Lower lobe of right lung (tissue), 2 donors: ENCODE measurements at places on chromosomes 5 and 9. TPM values are rescaled to one million over a fixed set of nuclear protein-coding genes. Genes with fewer than 3 reads are reported as not detected.

- no peak for DNase-seq
Observed at GRCh38 chr9:112615584-112616266, 102.2 kb downstream of the INIP start.

DNA sequence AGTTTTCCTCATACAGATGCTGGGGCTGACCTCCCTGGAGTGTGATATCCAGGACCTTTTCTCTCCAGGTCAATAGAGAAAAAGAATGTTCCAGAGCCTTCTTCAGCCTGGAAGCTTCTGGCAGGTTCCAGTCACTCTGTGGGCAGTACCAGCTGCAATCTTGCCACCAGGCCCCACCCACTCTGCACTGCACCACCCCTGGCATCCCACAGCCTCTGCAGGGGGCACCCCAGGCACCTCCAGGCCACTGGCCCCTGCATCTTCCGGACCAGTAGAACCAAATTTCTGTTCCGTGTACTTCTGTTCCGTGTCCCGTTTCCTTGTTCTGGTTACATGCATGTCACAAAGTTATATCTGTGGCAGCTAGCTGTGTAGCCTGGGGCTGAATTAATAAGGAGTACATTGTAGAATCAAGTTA lies 83.3 kb upstream of the ZBTB43 start:
- no peak for DNase-seq

DNA sequence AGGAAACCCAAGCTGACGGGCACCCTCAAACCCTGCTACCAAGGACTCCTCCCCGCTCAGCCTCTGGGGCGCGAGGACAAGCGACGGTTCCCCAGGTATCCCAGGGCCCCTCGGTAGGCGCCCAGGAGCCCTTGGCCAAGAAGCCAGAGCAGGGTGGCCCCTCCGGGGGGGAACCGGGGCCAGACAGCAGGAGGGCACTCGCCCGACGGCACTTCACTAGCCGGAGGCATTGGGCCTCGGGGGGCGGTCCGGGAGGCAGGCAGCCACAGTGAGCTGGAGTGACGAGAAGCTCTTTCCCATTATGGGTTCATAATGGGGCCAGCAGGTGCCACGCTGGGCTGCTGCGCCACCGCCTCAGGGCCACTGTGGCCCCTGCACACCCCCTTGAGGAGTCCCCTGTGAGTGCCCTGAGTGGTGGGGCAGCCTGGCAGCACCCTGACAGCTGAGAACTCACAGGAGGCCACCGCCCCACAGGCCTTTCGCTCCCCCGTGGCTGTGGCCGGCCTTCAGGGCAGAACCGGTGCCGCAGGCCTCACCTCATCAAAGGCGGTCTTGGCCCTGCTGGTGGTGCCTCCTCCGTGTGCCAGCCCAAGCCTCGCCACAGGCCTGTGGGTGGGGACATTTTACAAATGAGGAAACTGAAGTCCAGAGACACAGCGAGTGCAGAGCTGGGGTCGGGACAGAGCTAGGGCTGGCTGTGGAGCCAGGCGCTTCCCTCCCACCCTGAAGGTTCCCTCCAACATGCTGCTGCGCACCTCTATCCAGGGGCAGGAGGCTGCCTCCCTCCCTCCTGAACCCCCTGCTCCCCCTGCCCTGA lies 68.7 kb downstream of the PSMB7 start:
- peak; percentile 40 for DNase-seq

DNA sequence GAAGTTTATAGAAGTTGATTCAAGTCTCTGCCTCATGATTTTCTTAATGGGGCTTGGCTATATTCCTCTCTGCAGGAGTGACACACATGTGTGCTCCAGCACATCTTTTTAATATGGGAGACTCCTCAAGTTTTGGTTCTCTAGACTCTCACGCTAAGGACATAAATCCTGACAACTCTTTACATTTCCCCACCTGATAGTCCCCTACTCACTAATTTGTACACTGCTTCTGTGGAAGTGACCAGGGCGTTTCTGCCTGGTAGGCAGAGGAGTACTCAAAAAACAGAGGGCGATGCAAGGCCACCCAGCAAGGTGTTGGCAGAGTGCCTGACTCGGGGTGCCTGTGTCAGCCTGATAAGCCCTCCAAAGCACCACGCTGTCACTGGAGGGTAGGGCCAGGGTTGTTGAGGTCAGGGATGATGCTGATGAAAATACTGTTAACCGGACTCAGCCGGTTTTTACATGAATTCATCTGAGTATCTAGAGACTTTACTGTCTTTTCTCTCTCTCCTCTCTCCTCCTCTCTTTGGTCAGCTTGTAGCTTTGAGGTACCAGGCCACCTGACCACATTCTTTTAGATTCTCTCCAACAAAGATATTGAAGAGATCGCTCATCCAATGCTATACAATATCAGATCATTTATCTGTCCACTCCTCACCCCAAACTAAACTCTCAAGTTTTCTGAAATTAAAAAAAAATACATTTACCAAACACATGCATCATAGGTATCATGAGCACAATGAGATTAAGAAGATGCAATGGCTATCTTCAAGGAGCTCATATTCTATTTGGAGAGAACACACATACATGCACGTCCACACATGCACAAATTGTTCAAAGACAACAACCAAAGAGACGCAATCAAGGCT lies 205.2 kb downstream of the PIK3R1 start:
- DNase-seq = peak; percentile 47

- no peak for DNase-seq
Observed at GRCh38 chr9:5509573-5509972, 758 bp upstream of the PDCD1LG2 start.

GRCh38 chr5:34550247-34550646 lies 105.9 kb upstream of the RAI14 start:
- DNase-seq = no peak

GRCh38 chr5:168649306-168649705 lies 70.1 kb upstream of the PANK3 start:
- no peak for DNase-seq

DNA sequence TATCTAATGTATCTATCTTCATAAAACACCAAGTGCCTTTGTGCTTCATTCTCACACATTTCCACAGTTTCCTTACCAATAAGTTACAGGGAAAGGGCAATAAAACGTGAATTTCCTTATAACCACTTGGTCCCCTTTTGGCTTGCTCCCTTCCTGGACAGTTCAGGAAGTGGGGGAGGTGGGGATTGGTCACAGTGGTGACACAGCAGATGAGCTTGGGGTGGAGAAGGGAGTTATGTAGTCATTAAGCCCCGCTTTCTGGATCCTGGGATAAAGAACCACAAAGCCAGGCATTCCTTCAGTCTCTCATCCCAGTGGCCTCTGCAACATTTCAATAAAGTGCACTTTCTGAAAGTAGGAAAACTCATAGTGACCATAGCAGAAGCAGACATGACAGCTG lies 47.1 kb upstream of the FYB1 start:
- DNase-seq = no peak

DNA sequence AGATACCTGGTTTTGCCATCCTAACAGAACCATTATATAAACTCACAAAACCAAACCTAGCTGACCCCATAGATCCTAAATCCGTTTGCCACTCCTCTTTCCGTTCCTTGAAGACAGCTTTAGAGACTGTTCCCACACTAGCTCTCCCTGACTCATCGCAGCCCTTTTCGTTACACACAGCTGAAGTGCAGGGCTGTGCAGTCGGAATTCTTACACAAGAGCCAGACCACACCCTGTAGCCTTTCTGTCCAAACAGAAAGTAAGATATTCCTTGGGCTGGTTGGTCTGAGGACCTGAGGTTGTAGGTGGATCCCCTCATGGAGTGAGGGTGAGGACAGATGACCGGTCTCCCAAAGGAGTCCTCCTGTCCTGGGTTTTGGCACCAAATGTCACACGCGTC lies 56.7 kb upstream of the NAA35 start:
- DNase-seq = no peak

- DNase-seq = no peak
Observed at GRCh38 chr5:115983519-115983918, 21.2 kb downstream of the LVRN start.

DNA sequence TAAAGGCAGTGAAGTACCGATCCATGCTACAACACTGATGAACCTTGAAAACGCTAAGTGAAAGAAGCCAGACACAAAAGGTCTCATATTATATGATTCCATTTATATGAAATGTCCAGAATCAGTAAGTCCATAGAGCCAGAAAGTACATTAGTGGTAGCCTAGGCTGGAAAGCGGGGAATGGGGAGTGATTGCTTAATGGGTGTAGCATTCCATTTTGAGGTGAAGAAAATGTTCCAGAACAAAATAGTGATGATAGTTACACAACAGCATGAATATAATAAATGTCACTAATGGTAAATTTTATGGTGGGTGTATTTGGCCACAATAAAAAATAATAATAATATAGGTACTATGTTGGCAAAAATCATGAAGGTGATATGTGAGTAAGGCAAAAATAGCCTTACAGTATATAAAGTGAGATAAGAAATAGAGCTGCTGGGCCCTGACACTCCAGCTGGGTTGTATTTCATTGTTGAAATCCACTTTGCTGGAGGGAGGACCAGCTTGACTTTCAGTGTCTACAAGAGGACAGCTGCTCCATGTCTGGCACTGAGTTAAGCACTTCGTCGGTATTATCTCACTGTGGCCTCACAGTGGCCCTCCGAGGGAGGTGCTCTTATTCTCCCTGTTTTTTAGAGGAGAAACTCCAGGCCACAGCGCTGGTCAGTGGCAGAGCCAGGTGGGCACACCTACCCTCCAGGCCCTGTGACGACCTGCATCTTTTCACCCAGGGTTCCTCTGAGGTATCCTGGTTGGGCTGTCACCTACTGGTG lies 22.4 kb upstream of the ANGPTL2 start:
- DNase-seq = no peak

GRCh38 chr9:128419061-128419925 lies 1.4 kb upstream of the CERCAM start:
- DNase-seq = no peak

- no peak for DNase-seq
Observed at GRCh38 chr5:135130261-135131215, 96.5 kb upstream of the PITX1 start.

GRCh38 chr5:149759563-149759962 lies 29.5 kb downstream of the PPARGC1B start:
- DNase-seq = no peak

DNA sequence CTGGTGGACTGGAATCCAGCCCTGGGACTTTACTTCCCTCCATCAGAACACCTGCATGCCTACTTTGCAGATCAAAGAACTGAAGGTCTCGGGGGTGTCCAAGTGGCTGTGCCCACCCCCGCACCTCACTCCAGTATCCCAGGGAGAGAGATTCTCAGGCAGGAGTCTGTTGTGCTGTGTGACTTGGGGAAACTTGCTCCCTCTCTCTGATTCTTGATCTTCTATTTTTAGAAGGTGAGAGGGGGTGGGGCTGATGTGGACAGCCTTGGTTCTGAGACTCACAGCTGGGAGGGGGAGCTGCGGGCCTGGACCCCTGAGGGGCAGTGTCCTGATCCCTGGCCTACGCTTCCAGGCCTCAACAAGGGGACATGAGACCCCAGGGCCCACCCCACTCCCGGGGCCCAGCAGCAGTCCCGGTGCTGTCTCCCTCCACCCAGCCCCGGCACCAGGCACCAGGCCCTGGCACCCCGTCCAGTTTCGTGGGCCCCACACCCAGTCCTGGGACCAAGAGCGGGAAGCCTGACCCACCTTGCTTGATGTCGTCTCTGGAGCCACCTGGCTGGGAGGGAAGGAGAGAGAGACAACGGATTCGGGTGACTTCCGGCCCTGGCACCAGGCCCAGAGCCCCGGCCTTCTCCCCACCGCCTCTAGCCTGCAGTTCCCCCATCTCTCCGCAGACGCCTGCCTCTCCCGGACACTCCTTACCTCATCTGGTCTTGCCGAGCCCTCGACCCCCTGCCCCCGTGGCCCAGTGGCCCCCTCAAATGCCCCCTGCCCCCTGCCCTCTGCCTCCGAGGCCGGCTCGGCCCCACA lies 74.0 kb upstream of the SPTLC1 start:
- DNase-seq = no peak

DNA sequence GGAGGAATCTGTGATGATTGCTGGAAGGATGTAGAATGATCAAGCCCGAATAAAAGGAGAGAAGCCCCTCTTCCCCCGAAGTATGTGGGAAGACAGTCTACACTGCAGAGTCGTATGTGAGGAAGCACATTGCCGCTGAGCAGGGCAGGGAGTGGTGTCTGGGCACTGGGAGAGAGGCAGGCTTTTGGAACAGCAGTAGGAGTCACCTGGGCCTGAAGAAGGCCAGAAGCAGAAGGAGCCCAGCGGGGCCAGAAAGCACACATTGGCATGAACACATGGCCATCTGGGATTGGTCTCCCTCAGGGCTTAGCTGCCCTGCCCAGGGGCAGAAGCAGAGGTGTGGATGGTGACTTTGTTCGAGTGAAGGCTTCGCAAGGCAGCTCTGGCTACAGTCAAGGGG lies 162.8 kb downstream of the ERCC6L2 start:
- DNase-seq = no peak

- no peak for DNase-seq
Observed at GRCh38 chr9:122252796-122253195, 11.8 kb downstream of the RBM18 start.

GRCh38 chr5:28779161-28779754 lies 1740.9 kb upstream of the CDH9 start:
- DNase-seq = no peak

- no peak for DNase-seq
Observed at GRCh38 chr5:68994645-68995044, 99.2 kb upstream of the SLC30A5 start.

DNA sequence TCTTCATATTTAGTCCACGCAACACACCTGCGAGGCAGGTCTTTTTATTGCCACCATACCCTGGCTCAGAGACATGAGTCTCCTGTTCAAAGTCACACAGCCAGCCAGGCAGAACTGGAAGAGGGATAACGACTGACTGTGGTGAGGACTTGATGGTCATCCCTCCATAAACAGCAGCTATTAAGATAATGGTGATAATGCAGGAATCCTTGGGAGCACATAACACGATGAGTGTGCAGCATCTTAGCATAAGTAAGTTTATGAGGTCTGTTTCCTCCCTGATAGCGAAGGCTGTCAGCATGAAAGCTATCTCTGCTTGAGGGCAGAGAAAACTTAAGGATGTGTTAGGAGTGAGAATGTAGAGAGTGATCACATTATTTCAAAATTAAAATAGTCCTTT lies 30.9 kb downstream of the KCTD16 start:
- DNase-seq = no peak

SLC25A25 gene
- total RNA-seq = 27.3 TPM

RANBP3L gene
- 2.8 TPM for total RNA-seq

HABP4 gene
- total RNA-seq = 9.8 TPM

DRD1 gene
- 0.62 TPM for total RNA-seq

JAK2 gene
- 32.8 TPM for total RNA-seq

ADAMTS2 gene
- total RNA-seq = 13.0 TPM

AK8 gene
- total RNA-seq = 6.1 TPM

SPATA31D1 gene
- not detected for total RNA-seq

SGCD gene
- total RNA-seq = 6.0 TPM

SH3GL2 gene
- 1.3 TPM for total RNA-seq

LMBRD2 gene
- total RNA-seq = 12.1 TPM

CDX1 gene
- not detected for total RNA-seq

CEP120 gene
- 22.3 TPM for total RNA-seq

NIM1K gene
- total RNA-seq = 4.8 TPM
